ENCODE measurements at places on chromosomes 12 and 14.

DNA sequence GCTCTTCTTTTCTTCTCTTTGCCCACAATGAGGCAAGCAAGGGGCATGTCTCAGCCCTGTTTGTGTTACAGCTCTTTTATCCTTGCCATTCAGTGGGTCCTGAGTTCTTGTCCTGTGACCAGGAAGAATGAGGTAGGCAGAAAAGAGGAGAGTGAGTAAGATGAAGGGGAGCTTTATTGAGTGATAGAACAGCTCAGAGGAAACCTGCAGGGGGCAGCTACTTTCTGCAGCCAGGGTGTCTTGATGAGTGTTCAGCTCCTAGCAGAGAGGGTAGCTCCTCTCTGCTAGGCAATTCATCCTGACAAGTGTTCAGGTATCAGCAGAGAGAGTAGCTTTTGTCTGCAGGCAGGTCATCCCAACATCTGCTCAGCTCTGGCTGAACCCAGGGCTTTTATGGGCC, 41.0 kb downstream of the HSD17B6 start:
- no peak for DNase-seq

DNA sequence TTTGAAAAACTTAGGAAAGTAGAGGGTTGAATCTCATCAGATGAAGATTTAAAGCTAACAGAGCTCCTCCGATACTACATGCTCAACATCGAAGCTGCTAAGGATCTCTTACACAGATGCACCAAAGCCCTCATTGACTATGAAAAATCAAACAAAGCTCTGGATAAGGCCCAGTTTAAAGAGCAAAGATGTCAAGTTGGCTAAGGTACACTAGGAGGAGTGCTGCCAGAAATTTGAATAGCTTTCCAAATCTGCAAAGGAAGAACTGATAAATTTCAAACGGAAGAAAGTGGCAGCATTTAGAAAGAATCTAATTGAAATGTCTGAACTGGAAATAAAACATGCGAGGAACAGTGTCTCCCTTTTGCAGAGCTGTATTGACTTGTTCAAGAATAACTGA, 141.2 kb downstream of the SLC5A8 start:
- no peak for DNase-seq

GRCh38 chr14:101654051-101654450, 92.8 kb downstream of the DIO3 start:
- DNase-seq, result no peak

- no peak for DNase-seq
Observed at GRCh38 chr12:7642876-7643309, 22.8 kb downstream of the APOBEC1 start.

GRCh38 chr12:121005346-121005815, 10.9 kb downstream of the C12orf43 start:
- no peak for DNase-seq

- DNase-seq, result no peak
Observed at GRCh38 chr14:69339426-69339825, 58.7 kb downstream of the ERH start.

DNA sequence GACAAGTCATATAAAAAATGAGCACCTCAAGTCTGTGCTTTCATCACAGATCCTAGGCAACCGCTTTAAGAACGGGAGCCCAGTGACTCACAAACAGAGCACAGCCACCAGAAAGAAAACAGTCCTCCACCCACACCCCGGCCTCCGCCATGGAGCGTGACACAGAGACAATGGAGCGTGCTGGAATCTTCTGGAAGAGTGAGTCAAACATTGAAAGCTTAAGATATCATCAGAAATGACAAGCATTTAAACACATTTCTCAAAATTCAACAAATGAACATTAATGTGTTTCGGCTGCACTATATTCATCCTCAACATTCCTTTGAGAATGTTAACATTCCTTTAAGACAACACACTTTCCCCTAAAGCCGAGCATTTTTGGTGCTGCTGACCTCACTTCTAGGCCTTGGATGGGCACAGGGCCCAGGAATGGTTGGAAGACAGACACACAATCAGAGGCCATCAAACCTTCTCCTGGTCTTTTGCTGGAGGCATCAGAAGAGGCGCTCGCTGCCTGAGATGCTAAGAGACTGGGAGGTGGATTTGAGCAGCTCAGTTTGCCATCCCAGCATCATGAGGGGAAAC, 23.6 kb upstream of the TMEM132D start:
- DNase-seq, result no peak

- DNase-seq, result no peak
Observed at GRCh38 chr12:120091371-120092090, 25.0 kb downstream of the RAB35 start.

GRCh38 chr12:20383612-20384011, 15.3 kb downstream of the PDE3A start:
- DNase-seq, result no peak

DNA sequence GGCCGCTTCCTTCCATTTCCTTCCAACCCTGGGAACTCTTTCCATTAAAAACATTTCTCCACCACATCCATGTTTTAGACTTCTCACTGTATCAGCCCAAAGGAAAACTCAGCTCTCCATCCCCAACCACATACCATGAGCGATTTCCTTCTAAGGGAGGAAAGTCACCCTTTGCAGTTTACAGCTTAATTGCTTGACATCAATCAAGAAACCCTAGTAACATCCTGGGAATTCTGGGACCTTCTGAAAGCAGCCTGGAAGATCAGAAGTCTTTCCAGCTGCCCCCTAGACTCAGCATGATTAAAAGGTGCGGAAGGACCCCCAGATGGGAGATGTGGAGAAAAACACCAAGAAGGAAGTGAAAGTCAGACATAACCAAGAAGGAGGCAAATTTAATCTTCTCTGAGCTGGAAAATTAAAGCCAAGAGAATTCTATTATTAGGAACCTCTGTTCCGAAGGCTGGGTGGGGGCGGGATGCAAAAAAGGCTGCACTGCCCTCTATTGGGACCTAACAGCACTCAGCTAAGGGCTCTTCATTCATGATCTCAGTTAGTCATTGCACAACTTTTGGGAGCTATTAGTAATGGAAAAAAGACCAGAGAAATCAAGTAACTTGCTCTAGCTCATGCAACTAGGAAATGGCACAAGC, 73.3 kb upstream of the PLXNC1 start:
- DNase-seq, result no peak

DNA sequence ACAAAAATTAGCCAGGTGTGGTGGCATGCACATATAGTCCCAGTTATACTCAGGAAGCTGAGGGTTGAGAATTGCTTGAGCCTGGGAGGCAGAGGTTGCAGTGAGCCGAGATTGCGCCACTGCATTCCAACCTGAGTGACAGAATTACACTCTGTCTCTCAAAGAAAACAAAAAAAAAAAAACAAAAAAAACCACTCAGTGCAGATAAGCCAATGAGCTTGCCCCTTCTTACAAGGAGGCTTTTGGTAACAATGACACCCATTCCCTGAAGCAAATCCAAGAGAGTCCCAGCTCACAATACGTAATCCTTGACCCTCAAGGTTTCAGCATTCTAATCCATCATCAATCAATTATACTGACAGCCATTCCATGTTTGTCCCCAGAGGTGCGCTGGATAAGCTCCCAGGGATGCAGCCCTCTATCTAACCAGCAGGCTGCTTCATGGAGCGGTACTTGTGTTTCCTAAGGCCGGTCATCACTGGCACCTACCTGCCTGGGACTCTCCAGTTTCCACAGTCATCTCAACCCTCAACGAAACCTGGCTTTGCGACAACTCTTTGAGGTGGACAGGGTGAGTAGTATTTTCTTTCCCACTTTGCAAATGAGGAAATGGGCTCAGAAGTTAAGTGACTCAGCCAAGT, 12.4 kb downstream of the GCN1 start:
- DNase-seq, result no peak

DNA sequence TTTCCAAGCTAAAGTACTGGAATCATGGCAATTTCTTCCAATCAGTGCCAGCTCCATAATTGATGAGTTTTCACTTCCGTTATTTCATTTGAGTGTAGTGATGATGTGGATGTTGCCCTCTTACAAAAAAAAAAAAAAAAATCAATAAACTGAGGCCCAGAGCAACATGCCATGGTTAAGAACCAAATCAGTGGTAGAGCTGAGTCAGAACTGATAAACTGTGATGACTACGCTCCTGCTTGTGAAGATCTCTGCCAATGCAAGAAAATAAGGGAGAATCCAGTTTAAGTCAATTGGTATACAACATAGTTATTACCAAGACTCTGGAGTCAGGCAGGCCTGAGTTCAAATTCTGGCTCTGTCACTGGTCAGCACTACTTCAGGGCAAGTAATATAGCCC, 102.7 kb downstream of the GPR135 start:
- no peak for DNase-seq

DNA sequence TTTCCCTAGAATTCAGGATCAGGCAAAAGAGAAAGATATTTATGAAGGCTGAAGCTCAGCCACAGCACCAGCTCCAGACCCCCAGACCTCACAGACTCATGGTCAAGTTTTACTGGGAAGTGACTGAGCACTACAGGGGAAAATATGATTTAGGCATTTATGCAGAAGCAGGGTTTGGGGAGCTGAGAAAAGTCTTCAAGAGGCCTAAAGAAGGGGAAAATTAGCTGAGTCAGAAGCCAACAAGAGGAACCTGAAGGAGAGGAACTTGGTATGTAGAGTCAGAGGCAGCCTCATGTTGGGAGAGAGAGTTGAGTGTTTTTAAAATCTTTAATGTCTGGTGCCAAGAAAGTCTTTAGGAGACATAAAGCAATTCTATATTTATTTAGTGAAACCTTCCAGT, 63.0 kb downstream of the FOS start:
- DNase-seq, result no peak
